HepG2 (cell line): ENCODE measurements at places on chromosomes 1 and 21. TPM values are rescaled to one million over a fixed set of nuclear protein-coding genes. Genes with fewer than 3 reads are reported as not detected.

FCRLB gene
- 0.03 and 0.08 TPM in 2 replicates for polyA plus RNA-seq

COL18A1 gene
- polyA plus RNA-seq = 79.0 and 128 TPM in 2 replicates

FGGY gene
- polyA plus RNA-seq = 25.6 and 27.5 TPM in 2 replicates

SMYD2 gene
- polyA plus RNA-seq = 128 and 139 TPM in 2 replicates

CFAP45 gene
- polyA plus RNA-seq = not detected in 2 replicates

PPFIA4 gene
- 5.4 and 6.4 TPM in 2 replicates for polyA plus RNA-seq

LORICRIN gene
- not detected in 2 replicates for polyA plus RNA-seq

CYP4A11 gene
- not detected in 2 replicates for polyA plus RNA-seq

FCER1A gene
- polyA plus RNA-seq = not detected in 2 replicates

SAMD13 gene
- 0.09 TPM in 1 of 2 replicates, not detected in the other for polyA plus RNA-seq

SLFNL1 gene
- polyA plus RNA-seq = 0.18 and 0.20 TPM in 2 replicates

ZRANB2 gene
- polyA plus RNA-seq = 41.0 and 45.4 TPM in 2 replicates

TLCD4 gene
- 4.1 and 4.7 TPM in 2 replicates for polyA plus RNA-seq

MEX3A gene
- polyA plus RNA-seq = 9.0 and 9.1 TPM in 2 replicates

SPRR3 gene
- polyA plus RNA-seq = not detected in 2 replicates

ZBTB8A gene
- polyA plus RNA-seq = 0.82 and 1.3 TPM in 2 replicates

CENPS gene
- polyA plus RNA-seq = 2.9 and 3.3 TPM in 2 replicates
